ENCODE measurements at places on chromosomes 6 and 20.

GRCh38 chr20:37385659-37386504 is 39.9 kb downstream of the SRC start:
- DNase-seq: no peak

GRCh38 chr20:21511485-21511849 is 2.4 kb downstream of the NKX2-2 start:
- DNase-seq: no peak

DNA sequence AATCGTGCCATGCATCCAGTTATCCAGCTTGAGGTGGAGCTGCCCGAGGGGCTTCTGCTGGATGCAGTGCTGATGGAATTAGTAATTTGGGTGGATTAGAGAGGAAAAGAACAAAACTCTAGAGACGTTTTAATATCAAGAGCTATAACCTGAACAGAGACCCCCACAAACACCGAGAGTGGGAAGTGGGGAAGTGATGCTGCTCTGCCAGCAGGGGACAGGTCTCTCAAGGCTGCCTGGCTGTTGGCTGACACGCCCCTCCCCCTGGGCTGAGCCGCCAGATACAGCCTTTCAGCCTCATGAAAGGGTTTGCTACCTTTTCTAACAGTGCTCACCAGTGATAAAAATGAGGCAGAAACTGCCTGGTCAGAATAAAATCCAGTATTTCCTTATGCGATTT is 9.6 kb downstream of the LEMD2 start:
- DNase-seq: no peak

GRCh38 chr6:75922226-75922625 is 150.2 kb downstream of the IMPG1 start:
- DNase-seq: no peak

- DNase-seq: no peak
These were observed 38.1 kb upstream of the FLRT3 start for GRCh38 chr20:14375416-14375985.

GRCh38 chr20:16664020-16664419 is 65.8 kb upstream of the SNRPB2 start:
- no peak for DNase-seq

GRCh38 chr20:62584671-62585460 is 57.4 kb upstream of the SLCO4A1 start:
- DNase-seq: no peak

DNA sequence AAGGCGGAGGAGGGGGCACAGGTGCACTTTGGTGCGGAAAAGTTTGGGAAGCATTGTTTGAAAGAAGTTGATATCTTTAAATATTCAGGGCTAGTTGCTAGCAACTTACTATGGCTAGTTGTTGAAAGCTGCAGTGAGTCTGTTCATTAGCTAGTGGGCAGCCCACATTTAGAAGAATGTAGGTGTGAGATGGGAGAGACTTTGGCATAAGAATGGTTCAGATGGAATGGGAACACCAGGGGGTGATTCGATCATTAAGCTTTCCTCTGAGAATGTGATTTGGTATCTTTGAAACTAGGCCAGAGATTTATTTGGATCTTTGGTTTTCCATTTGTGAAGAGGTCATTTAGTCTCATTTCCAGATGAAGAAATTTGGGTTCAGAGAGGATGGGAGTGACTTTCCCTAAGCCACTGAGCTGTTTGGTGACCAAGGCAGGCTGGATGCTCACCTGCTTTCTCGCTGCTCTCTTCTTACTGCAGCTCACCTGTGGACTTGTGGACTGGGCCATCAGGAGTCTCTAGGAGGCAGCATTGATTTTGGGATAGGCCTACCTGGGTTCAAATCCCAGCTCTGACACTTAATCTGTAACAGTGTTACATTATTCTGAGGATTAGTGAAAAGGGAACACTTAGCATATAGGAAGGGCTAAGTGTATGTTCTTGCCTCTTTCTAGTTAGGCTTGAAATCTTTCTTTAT is 62.9 kb downstream of the CARMIL1 start:
- DNase-seq: no peak

DNA sequence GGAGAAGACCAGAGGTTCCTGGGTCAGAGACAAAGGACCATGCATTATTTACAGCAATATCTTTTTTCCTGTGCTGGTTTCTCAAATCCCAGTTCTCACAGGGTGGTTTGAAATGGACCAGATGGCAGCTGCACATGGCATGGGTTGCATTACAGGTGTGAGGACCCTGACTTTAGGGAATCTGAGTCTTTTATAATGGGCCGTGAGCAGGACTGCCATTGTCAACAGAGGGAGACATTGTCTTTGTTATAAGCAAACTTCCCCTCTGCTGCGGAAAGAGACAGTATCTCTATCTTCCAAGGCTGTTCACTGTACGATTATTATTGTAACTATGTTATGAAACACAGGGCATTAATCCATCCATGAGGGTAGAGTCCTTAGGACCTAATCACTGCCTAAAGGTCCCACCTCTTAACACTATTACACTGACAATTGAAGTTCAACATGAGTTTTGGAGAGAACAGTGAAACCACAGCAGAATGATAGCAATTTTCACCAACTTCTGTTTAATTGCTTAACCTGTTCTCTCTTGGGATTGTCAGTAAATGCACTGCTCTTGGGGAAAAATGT is 156.1 kb upstream of the AGPAT4 start:
- DNase-seq: no peak

DNA sequence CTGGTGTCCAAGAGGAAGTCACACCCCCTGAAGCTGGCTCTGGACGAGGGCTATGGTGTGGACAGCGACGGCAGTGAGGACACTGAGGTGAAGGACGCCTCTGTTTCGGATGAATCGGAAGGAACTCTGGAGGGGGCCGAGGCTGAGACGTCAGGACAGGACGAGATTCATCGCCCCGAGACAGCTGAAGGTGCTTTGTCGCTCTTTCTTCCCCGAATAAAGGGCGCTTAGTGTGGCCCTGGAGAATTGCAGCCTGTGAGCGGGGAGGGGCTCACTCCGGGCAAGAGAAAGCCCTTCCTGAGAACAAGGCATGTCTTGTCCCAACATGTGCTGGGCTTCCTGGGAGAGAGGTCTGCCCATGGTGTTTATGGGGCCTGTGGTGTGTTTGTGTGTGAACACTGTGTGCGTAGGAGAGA is 41.4 kb downstream of the MYT1 start:
- peak; percentile 73 for DNase-seq

DNA sequence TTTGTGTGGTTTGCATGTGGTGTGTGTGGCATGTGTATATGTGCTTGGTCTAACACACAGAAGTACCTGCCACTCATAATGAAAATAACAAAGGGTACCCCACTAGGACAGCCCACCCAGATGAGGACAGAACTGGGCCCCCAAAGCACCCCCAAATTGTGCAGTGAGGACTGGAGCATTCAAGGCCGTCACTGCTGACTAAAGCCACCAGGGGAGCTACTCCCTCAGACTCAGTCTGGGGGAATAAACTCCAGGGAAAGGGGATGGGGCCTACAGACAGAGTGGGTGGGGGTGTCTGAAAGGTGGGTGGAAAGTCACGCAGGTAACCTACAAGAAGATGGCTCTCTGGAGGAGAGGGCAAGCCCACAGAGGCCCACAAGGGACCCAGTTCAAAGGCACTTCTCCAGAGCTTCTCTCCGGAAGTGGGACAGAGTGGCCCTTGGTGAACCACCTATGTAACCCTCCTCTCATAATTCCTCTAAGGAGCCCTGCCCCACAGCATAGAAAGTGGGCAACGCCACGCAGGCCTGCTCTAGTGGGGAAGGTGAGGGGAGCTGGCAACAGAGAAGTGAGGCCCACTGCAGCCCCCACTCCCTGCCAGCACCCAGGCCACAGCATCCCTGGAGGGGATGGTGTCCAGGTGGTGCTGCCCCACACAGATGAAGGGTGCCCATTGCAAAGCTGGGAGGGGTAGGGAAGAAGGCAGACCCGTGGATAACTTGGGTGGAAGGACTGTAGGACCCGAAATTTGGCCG is 122.8 kb upstream of the MAFB start:
- no peak for DNase-seq

- DNase-seq: no peak
These were observed 689.3 kb upstream of the FLRT3 start for GRCh38 chr20:15026759-15027158.

- DNase-seq: no peak
These were observed 23.9 kb downstream of the RAET1L start for GRCh38 chr6:150001295-150002008.

DNA sequence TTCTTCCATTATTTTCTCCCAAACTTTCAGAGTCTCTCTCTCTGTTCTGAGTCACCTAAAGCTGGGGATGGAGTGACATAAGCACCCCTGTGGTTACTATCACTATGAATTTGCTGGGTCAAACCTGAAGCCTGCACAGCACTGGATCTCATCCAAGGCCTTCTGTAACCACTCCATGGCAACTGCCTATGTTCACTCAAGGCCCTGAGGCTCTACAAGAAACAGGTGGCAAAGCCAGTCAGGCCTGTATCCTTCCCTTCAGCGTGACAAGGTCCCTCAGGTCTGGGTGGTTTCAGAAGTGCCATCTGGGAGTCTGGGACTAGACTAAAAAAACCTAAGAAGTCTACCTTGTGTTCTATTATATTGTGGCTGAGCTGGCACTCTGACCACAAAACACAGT is 1278.8 kb upstream of the EYS start:
- no peak for DNase-seq

GRCh38 chr6:24664046-24664987 is 2.4 kb downstream of the TDP2 start:
- DNase-seq: no peak

GRCh38 chr6:3261921-3262320 is 3.2 kb downstream of the PSMG4 start:
- no peak for DNase-seq

DNA sequence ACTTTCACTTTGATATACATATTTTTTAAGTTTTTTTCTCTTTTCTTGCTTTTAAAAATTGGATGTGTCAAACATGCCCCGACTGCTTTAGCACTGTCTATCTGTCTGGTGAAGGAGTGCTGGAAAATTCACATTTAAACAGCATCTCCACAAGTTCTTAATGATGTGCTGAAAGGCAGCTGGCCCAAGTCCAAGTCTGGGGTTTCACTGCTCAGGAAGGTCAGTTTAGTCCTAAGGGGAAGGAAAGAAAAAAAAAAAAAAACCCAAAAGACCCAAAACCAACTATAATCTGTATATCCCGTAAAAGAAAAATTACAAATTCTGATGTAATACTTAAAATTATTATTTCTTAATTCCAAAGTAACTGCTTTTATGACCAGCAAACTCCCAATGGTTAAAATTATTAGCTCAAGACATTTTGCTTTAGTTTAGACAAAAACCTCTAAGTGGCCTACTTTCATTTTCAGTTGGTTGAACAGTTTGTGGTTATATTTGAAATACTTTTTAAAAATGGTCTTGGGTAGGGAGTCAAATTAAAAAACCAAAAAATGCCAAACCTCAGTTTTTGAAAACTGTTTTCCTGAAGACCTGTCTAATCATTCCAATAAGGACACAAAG is 79.5 kb upstream of the PREP start:
- DNase-seq: no peak

DNA sequence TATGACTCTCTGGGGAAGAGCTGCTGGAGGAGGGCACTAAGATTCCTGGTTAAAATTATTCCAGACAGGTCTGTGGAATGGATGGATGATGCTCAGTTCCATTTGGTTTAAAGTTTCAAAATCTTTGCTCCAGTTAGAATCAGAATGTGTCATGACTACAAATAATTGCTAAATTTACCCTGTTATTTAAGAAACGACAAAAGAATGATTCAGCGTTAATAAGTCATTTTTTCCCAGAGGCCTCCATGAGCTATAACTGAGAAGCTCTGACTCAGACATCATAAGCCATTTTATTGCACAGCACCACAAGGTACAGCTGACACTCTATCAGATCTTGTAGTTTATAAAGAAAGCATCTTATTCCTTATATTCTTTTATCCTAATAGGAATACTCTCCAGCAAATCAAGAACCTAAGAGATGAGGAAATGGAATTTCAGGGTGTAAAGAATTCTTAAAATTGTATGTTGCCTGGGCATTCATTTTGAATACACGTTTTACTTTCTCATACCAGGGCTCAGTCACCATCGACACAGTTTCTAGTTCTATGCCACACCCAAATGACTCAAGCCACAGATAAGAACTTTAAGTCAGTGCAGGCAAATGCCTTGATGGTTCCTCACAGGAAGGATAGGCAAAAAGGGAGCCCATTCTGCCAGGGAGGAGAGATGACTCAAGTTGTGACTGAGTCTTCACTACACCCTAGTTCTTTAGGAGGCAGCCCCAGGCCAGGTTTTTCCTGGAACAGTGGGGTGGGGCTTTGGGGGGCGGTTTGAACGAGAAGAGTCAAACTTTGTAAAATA is 636.0 kb downstream of the MMUT start:
- DNase-seq: peak; percentile 66

- no peak for DNase-seq
These were observed 309.3 kb downstream of the CLIC5 start for GRCh38 chr6:45706319-45706718.

GRCh38 chr6:157848693-157849092 is 25.6 kb downstream of the SNX9 start:
- no peak for DNase-seq

DNA sequence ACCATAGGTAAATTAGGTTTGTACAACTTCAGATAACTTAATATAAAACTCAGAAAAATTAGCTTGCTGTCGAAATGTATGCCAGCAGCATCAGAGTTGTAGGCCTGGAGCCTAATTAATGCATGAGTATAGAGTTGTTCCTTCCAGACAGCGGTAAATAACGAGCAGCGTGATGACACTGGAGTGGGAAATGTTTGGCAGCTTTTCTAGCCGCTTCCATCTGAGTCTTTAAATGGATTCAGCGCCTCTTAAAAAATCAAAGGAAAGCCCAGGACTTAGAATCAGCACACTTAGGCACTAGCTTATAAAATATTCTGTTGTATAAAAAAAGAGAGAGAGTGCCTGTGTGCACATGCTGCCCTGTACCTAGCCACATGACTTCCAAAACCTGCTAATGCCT is 43.7 kb upstream of the SYNJ2 start:
- no peak for DNase-seq

DNA sequence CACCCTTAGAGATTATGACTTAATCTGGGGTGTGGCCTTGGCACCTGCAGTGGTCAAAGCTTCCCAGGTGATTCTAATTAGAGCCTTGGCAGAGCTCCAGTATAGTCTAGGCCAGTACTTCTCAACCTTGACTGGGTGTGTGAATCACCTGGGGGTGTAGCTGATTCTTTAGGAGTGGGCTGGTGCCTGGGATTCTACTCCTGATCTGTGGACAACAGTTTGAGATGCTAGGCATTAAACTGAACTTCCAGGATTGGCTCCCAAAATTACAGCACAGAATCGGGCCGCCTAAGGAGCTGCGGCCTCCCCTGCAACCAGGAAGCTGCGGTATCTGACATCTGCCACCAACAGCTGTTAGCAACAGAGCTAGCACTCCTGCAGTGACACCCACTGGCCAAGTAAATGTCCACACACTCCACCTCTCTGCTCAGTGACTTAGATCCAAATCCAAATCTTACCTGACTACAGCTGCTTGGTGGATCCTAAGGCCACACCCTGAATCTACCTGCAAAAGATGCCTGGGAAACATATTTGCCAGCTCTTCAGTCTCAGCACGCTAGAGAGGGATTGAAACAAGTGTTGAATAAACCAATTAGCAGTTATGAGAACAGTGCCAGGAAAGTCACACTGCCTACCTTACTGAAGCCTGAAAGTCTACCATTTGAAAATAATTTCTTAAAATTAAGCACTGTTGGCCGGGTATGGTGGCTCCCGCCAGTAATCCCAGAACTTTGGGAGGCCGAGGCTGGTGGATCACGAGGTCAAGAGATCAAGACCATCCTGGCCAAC is 126.7 kb downstream of the UNC5CL start:
- DNase-seq: no peak

Data from foreskin melanocyte (primary cell).